Bronchial epithelial cell (primary cell): ENCODE measurements at places on chromosomes 3 and 15.

- peak; percentile 72 for DNase-seq
These were observed 22.5 kb downstream of the GABRA5 start for GRCh38 chr15:26889298-26889898.

DNA sequence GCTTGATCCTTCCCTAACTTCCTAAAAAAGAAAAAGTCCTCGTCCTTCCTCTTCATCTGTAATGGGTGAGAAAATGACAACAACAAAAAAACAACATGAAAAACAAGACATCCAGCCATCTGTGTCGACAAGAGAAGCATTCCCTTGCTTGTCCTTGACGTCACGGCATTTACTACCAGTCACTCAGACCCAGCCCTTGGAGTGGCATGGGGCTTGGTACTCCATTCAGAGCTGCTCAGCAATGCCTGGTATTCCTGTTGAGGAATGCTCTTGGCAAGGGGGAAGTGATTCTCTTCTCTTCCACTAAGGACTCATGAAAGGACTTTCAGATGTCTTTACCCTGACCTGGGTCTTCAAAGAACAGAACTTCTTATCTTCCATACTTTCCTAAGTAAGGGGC is 339.7 kb upstream of the RASGRP1 start:
- DNase-seq, result no peak

DNA sequence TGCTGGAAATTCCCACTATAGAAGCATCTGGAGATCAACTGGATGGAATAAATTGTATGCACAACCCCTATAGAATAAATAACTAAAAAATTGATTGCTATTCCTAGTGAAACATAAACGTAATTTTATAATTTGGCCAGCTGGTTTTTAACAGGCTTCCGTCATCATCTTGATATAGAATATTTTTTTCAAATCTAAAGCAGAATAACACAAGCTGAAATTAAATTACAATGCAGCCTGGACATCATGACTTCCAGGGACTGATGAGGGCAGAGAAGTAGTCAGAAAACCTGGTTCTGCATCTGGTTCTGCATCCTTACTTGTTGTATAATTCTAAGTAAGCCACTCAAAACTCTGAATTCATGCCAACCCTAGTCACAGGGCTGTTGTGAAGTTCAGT is 146.1 kb downstream of the MEX3B start:
- no peak for DNase-seq

- no peak for DNase-seq
These were observed 48.2 kb upstream of the CSPG4 start for GRCh38 chr15:75760704-75761435.

- no peak for DNase-seq
These were observed 53.1 kb downstream of the TM2D3 start for GRCh38 chr15:101599091-101599490.

GRCh38 chr15:28889346-28889745 is 3.6 kb downstream of the APBA2 start:
- no peak for DNase-seq

GRCh38 chr3:181134873-181135272 is 145.3 kb upstream of the DNAJC19 start:
- DNase-seq, result no peak

GRCh38 chr15:25508369-25509002 is 69.7 kb upstream of the UBE3A start:
- DNase-seq, result peak; percentile 38

- DNase-seq, result no peak
These were observed 134.1 kb upstream of the MEF2A start for GRCh38 chr15:99431661-99432091.

GRCh38 chr3:162021206-162021605 is 524.6 kb downstream of the OTOL1 start:
- no peak for DNase-seq

DNA sequence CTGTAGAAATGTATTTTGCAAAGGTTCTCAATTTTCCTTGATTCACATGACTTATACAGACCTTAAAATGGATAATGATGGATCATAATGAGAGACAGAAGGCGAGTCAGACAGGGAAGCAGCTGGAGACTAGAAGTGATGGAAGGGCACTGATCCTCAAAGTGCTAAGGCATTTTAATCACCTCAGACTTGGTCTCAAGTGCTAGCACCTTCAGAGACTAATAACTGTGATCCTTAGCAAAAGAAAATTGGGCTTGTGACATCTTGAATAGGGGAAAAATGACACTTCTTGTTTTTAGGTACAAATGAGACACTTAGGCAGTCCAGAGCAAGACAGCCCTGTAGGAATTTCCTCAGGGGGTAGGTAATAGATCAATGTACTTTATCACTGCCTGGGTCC is 1011.7 kb downstream of the SQOR start:
- no peak for DNase-seq

- peak; percentile 27 for DNase-seq
These were observed 42.9 kb upstream of the CTSH start for GRCh38 chr15:78987556-78988360.

DNA sequence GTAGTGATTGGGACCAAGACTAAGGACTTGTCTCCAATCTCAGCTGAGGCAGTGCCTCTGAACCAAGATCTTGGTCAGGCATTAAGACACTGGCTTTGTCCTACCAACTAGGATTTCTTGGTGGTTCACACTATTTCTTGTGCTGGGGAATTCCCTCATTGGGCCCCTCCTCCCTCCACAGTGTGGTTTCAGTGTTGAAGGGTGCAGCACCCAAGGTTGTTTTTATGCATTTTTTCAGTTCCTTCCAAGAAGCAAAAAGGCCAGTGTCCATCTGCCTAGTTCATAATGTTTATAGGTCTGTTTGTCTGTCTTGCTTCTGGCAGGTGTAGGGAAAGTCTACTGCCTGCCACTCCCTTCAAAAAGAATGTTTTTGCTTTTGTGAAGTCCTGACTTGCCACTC is 10.6 kb upstream of the ITPKA start:
- no peak for DNase-seq

- no peak for DNase-seq
These were observed 335.1 kb upstream of the THRB start for GRCh38 chr3:24829629-24830229.

- no peak for DNase-seq
These were observed 96.0 kb downstream of the MEGF11 start for GRCh38 chr15:66157507-66157906.

- peak; percentile 36 for DNase-seq
These were observed 22.2 kb upstream of the EID1 start for GRCh38 chr15:48855501-48856440.
